ENCODE measurements at places on chromosomes 2 and 18. TPM values are rescaled to one million over a fixed set of nuclear protein-coding genes. Genes with fewer than 3 reads are reported as not detected.

- H3K4me3 ChIP-seq: no peak overlapping the region
- H3K27me3 ChIP-seq: no peaks in the 10 kb centered on the region
Measured at GRCh38 chr2:230814616-230815015, 50.1 kb upstream of the ITM2C start.

Gene AKAIN1
- total RNA-seq: not detected

GRCh38 chr2:10556271-10557140 is 108.4 kb upstream of the ODC1 start:
- peaks cover 8% of the 10 kb centered on the region for H3K4me1 ChIP-seq
- H3K27ac ChIP-seq: no peak overlapping the region
- H3K27me3 ChIP-seq: peaks cover 5% of the 10 kb centered on the region
- DNase-seq: no peak
- H3K4me3 ChIP-seq: no peak overlapping the region
- H3K36me3 ChIP-seq: peaks cover 14% of the 10 kb centered on the region

Gene GALNT13
- total RNA-seq: not detected

Gene APLF
- 1.6 TPM for total RNA-seq

Gene SRD5A2
- not detected for total RNA-seq

Gene PID1
- 7.0 TPM for total RNA-seq

DNA sequence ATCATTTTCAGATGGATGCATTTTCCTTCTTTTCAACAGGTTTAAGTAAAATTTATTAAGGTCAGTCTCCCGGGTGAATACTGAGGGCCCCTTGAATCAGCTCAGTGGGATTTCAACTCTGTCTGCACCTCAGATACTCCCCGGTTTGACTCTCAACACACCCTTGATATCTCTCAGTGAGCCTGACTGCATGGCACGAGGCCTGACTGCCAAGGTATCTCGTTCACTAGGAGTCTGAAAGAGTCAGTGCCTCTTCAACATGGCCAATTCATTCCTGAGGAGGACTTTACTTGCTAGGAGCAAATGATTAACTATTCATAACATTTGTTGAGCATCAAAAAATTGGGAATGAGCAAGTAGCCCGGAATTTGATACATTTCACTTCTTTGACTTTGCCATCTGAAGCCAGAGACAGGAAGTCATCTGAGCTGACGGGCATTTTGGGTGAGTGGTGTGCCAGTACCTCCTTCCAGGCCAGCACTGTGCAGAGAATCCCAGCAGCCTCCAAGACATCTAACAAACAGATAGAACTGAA is 81.0 kb downstream of the VAPA start:
- no peak for DNase-seq
- no peaks in the 10 kb centered on the region for H3K4me1 ChIP-seq
- H3K4me3 ChIP-seq: no peak overlapping the region
- H3K36me3 ChIP-seq: peaks cover 8% of the 10 kb centered on the region
- peaks cover 33% of the 10 kb centered on the region for H3K27me3 ChIP-seq
- no peak overlapping the region for H3K27ac ChIP-seq

Gene LIMS3
- total RNA-seq: 1.0 TPM

Gene MAL
- total RNA-seq: not detected

DNA sequence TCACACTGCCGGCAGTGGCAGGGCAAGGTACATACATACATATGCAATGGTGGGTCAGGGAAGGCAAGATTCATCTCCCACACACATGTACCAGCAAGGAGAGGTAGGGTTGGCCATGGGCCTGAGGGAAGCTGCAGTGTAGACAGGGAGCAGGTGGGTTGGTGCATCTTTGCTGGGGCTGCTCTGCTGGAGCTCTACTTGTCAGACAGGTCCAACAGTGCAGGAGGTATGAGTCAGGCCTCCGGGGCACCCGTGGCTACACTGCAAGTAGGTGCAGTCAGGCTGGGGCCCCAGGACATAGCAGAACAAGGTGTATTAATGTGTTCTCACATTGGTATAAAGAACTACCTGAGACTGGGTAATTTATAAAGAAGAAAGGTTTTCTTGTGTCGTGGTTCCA is 281.1 kb upstream of the COL3A1 start:
- H3K27me3 ChIP-seq: no peaks in the 10 kb centered on the region
- peaks cover 21% of the 10 kb centered on the region for H3K4me1 ChIP-seq
- H3K27ac ChIP-seq: no peak overlapping the region
- no peaks in the 10 kb centered on the region for H3K36me3 ChIP-seq
- H3K4me3 ChIP-seq: no peak overlapping the region
- DNase-seq: no peak

Gene CPO
- total RNA-seq: not detected

Gene HRH4
- total RNA-seq: not detected

All from HFFc6 (cell line).